ENCODE measurements at places on chromosomes 7 and 10.

DNA sequence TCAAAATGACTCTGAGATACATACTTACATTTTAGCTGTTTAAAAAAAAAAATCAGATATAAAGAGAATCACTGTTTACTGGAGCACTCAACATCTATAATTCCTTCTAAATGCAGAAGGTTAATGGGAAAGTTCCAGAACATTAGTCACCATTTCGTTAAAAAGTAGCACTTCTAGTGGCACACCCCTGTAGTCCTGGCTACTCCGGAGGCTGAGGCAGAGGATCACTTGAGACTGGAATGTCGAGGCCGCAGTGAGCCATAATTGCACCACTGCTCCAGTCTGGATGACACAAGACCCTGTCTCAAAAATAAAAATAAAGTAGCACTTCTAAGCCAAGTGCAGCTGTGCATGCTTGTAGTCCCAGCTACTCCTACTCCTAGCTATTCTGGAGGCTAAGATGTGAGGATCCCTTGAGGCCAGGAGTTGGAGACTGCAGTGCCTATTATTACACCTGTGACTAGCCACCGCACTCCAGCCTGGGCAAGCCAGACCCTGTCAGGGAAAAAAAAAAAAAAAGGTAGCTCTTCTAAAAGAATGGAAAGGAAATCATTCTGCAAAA is 2.2 kb downstream of the FGFBP3 start:
- DNase-seq = no peak

GRCh38 chr10:86041116-86041515 is 325.5 kb downstream of the GRID1 start:
- no peak for DNase-seq

DNA sequence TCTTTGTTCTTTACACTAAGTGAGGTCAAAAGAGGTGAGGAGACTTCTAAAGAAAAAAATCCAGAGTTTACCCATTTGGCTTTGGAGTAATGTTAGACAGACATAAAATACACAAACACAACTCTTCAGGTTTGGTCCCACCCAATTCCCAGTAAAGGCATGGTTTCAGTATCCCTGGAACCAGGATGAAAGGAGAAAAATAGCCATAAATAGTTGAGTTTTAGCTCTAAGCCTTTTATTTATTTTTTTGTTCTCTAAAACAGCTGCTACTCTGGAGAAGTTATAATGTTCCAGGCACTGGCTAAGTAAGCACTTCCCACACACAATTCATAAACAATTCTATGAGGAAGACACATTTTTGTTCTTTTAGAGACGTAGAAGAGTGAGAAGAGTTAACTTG is 4.0 kb downstream of the ABCB1 start:
- DNase-seq = no peak

DNA sequence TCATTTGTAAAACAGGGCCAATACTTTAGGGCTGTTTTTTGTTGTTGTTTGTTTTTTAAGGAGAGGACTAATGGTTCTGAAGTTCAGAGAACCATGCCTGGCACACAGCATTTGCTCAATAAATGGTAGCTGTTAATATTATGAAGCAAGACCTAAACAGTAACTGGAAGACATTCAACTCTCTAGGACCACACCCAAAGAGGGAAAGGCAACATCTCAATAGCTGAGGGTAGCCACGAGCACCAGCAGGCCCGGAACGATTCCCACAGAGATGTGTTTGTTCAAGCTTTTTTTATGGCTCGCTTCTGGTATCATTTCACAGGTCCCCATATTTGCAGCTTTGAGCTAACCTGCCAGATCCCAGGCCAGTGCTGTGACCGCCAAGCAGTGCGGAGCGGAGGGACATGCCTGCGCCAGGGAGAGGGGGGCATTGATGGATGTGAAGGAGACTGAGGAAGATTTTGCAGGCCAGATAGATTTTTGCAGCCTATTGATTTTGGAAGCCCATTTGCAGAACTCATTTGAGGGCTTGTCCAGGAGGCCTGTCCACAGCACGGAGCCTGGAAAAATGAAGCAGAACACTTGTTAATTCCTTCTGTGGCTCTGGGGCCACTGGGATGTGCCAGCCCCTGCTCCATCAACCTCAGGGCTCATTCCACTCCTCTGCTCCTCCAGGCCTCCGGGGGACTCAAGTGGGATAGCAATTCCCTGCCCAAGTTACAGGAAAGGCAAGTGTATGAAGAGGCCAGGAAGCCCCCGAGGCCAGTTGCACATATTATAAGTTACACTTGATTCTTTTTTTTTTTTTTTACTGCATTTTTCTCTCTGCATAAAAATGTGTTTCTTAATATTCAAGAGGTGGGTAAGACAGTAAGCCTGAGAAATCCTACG is 57.3 kb upstream of the FGFR2 start:
- no peak for DNase-seq

- DNase-seq = no peak
Observed at GRCh38 chr7:90453259-90453891, 16.1 kb upstream of the PTTG1IP2 start.

DNA sequence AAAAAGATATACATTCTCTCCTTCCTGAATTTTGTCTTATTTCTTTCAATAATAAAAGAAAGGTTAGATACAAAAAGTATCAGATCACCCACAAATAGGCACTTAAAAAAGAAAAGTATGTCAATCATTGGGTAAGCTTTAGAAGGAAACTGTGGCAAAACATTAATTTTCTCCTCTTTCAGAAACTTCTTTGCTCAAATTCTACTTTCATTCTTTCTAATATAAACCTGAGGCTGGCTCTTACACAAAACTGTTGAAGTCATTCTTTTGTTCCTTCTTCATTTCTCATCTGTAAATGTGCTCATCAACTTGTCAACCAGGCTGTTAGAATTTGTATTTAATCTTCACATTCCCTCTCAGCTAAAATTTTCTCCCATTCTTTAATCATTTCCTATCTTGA is 124.6 kb downstream of the LRRN3 start:
- DNase-seq = no peak

- no peak for DNase-seq
Observed at GRCh38 chr7:30804078-30804661, 33.0 kb downstream of the MINDY4 start.

GRCh38 chr10:77963901-77964300 is 37.3 kb upstream of the DLG5 start:
- no peak for DNase-seq

- no peak for DNase-seq
Observed at GRCh38 chr7:108251700-108252099, 121.5 kb upstream of the LAMB4 start.

- no peak for DNase-seq
Observed at GRCh38 chr7:70347463-70348254, 749.4 kb downstream of the AUTS2 start.

DNA sequence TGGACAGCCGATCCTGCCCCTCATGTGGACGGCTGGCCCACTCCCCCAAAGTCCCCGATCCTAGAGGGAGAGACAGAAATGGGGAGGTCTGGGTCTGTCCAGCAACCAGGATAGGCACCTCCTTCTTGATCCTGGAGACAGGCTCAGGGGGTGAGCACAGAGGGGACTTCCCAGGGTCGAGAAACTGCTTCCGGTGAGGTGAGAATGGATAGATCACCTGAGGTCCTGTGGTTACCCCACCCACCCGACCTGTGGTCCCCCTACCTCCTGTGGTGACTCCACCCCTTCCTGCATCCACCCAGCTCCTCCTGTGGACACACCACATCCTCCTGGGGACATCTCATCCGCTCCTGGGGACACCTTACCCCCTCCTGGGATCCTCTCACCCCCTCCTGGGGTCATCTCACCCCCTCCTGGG is 27.4 kb upstream of the RASGEF1A start:
- DNase-seq = no peak

- DNase-seq = no peak
Observed at GRCh38 chr10:27504808-27505460, 830 bp downstream of the RAB18 start.

- no peak for DNase-seq
Observed at GRCh38 chr7:66185680-66186187, 19.4 kb upstream of the TPST1 start.

GRCh38 chr10:72085166-72085565 is 3.2 kb downstream of the SPOCK2 start:
- no peak for DNase-seq

GRCh38 chr10:27158421-27158820 is 3.3 kb downstream of the MASTL start:
- no peak for DNase-seq

- no peak for DNase-seq
Observed at GRCh38 chr7:29228289-29229011, 33.9 kb downstream of the CHN2 start.

- DNase-seq = no peak
Observed at GRCh38 chr7:85153715-85154114, 33.1 kb downstream of the SEMA3D start.

DNA sequence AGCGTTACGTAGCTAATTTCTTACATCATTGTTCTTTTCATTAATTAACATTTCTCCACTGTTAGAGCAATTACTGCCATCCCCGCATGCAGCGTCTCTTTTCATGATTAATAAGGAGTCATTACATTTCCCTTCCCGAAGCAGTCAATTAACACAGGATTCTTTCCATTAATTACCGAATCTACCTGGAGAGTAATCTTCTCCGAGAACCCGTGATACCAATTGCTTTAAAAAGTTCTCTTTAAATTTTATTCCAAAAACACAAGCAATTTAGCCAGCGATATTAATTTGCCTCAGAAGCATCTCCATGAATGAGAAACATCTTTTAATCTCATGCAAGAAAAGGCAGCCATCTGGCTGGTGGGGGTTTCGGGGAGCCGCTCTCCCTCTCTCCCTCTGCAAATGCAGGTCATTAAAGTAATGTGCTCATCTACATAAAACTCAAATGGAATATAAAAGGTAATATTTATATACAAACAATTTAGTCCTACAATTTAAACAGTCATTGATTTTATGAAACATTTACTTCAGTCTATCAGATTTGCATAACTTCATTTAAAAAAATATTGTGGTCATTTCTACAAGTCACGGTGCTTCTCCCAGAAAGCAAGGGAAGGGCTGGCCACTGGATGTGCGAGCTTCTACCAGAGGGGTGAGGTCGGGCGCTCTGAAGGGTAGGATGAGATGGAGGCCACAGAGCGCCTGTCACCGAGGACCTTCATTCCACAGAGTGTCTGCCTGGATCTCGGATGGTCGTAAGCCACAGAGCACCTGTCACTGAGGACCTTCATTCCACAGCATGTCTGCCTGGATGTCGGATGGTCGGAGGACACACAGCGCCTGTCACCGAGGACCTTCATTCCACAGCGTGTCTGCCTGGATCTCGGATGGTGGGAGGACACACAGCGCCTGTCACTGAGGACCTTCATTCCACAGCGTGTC is 145.0 kb downstream of the WDR37 start:
- no peak for DNase-seq

DNA sequence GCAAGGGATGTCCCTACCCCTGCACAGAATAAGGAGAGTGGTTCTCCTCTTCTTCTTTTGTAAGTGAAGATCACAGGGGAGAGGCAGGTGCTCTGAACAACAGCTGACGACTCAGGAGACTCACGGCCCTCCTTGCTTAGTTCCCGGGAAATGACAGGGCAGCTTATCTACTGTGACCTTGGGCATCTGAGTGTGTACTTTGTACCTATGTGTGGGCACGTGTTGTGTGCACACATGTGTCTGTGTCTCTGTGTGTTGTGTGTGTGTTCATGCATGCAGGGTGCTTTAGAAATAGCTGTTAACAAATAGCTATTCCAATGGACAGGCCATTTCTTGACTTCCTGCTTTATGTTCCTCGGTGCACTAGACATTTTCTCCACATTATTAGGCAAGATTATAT is 80.5 kb upstream of the NPS start:
- DNase-seq = no peak

DNA sequence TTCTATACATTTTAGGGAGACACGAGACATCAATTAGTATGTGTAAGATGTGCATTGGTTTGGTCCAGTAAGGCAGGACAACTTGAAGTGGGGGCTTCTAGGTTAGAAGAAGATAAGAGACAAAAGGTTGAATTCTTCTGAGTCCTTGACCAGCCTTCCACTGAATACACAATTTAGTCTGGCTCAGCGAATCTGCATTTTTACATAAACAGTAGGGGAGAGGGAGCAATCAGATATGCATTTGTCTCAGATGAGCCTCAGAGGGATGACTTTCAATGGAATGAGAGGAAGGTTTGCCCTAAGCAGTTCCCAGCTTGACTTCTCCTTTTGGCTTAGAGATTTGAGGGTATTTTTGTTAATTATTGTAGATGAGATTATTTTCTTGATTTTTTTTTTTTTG is 20.0 kb upstream of the C10orf90 start:
- DNase-seq = no peak

DNA sequence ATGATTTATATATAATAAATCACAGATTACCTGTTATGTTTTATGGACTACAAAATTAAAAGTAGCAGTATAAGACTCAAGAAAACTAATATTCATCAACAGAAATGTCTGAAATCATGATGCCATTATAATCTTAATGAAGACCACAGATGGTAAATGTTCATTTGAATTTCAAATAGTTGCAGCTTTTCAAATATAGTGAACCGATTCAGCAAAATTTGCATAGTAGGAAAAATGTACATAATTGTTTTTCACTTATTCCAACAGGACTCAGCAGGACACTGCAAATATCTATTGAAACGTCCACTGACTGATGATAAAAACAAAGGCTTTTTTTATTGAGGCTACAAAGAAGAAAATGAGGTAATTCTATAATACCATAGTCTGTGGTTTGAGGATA is 51.2 kb upstream of the LSM8 start:
- no peak for DNase-seq

- DNase-seq = no peak
Observed at GRCh38 chr10:61159253-61159652, 215.3 kb upstream of the RHOBTB1 start.

GRCh38 chr7:156907656-156908055 is 14.7 kb upstream of the LMBR1 start:
- DNase-seq = no peak

DNA sequence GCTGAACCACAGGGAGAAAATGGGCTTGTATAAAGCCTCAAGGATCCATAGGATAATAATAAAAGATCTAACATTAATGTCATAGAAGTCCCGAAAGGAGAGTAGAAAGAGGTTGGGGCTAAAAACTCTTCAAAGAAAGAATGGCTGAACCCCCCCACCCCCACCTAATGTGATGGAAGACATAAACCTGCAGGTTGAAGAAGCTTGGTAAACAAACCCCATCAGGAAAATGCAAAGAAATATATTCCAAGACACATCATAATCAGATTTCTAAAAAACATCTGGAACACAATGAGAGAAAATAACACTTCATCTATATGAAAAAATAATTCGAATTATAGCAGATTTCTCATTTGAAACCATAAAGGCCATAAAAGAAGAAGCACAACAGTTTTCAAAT is 105.6 kb upstream of the BAIAP2L1 start:
- DNase-seq = no peak

- no peak for DNase-seq
Observed at GRCh38 chr10:8006274-8006999, 48.1 kb upstream of the GATA3 start.
